ENCODE measurements at places on chromosomes 6 and 20. TPM values are rescaled to one million over a fixed set of nuclear protein-coding genes. Genes with fewer than 3 reads are reported as not detected.

- peak; percentile 51 for DNase-seq
Observed at GRCh38 chr6:157406661-157407060, 25.7 kb downstream of the ZDHHC14 start.

The C20orf141 gene
- not detected for total RNA-seq

DNA sequence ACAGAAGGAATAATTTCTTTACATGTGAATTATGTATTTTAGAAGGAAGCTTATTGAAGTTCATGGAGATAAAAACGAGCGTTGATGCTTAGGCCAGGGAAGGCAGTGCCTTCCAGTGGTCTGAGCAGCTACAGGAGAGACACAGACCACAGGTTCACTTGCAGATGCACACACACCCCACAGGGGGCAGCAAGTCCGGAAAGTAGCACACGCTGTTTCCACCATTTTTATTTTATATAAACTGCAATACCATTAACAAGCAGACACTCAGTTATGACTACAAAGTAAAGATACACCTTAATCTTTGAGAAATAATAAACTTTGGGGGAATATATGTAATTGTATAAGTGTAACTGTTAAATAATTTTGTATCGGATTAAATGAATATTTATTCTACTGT, 13.5 kb upstream of the DACT2 start:
- peak; percentile 72 for DNase-seq

DNA sequence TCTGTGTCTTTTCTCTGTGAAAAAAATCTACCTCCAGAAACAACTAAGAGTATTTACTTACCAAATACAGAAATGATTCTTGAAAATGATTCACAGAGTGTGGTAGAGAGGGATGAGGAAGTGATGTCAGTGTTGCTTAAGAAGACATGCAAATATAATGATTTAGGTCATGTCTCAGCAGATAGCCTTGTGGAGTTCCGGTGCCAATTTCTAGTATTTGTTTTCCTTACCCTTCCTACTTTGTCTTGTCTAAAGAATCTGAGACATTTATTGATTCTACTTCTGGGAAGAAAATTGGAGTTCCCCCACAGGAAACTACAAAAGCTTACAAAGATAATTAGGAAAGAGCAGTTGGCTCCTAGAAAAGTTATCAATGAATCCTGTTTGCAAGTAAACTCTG, 68.8 kb downstream of the GJA1 start:
- DNase-seq, result no peak

DNA sequence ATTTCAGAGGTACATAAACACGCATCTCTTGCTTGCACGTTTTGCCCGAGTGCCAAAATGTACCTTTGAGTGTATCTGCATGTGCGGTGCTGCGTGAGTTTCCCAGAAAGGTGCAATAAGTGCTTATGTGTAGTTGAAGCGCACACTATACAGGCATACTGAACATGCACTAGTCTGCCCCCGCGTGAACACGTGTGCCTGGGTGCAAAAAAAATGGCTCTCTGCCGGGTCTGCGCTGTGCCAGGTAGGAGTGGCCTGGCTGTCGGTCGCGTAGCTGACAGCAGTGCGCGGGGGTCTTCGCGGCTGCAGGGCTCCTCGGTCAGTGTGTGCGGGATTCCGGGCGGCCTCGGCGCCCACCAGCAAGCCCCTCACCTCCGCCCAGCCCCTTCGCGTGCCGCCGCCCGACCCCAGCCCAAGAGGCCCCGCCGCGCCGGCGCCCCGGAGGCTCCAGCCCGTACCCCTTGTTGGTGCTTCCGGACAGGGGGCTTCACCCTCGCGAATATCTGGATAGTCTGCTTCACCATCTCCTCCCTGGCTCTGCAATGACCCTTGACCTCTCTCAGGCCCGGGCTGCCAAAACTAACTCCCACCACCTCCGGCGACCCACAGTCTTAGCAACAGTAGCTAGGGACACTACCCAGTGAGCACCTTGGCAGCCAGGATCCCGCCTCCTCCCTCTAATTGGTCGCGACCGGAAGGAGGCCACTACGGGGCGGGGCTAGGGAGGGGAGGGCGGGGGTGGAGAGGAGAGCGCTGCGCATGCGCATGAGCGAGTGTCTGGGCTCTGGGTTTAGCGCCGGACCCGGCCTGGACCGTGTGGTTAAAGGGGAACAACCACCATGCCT, at the start of gene KIF6:
TSS of gene KIF6 (minus strand) at position 622 of the 845 bp plus-strand sequence. CDS start at position 524, 98 bp downstream.
- DNase-seq, result peak; percentile 94

The GJA10 gene
- total RNA-seq, result not detected

- no peak for DNase-seq
Observed at GRCh38 chr6:128659276-128659675, 138.9 kb upstream of the PTPRK start.

The FAM209B gene
- 0.59 TPM for total RNA-seq

The UBD gene
- not detected for total RNA-seq

Data from H7 (cell line).